Suppressor macrophage treated with lipopolysaccharide for 1 hour (primary cell): ENCODE measurements at places on chromosomes 3 and 15.

- DNase-seq: no peak
These were observed 827 bp downstream of the PLCB2 start for GRCh38 chr15:40306908-40307307.

DNA sequence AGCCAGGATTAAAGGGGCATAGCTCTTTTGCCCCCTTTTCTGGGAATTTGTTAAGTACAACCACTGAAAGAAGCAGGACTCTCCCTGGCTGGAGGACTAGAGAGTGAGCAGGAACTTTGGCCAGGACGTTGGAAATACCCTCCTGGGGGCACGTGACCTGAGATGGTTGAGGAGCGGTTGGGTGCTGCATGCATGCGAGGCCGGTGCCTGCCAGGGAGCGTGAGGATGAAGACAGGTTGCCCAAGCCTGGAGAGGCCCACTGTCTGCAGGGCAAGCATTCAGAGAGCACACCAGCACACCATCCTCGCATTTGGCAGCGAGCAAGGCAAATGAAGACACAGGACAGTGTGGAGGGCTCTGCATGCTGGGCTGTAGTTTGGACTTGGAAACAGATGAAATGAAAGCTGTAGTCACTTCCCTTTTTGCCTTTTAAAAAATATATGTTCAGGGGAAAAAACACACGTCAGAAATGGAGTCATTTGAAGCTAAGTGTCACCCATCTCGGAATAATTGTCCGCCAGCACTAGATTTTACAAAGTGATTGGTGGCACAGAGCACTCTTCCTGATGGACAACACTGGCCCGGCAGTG, 217.6 kb downstream of the SLCO3A1 start:
- DNase-seq: peak; percentile 87

DNA sequence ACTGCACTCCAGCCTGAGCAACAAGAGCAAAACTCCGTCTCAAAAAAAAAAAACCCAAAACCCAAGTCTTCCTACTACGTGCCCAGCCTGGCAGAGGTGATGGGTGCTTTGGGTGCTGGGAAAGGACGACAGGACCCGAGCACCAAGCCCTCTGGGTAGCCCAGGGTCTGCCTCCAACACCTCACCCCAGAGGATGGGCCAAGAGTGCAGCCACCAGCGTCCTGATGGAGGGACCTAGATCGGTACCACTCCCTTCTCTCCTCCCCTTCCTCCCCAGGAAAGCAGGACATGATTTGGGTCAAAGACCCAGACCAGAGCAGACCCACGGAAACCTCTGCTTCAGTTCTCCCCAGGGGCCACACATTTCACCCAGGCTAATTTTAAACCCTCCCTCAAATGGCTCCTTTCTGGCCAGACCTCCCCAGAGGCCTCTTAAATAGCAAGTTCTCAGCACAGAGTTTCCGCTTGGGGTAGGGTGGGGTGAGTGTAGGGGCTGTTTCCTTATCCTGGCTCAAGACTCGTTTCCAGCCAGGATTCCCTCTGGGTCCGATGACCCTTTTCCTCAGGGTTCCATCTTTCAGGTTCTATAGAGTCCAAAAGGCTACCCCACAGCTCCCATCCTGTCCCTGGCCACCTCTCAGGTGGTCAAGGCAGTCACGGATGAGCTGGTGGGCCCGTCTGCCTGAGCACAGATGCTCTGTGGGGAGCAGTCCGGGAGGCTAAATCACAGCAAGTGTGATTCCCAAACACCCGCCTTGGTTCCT, 20.5 kb downstream of the RBPMS2 start:
- no peak for DNase-seq

DNA sequence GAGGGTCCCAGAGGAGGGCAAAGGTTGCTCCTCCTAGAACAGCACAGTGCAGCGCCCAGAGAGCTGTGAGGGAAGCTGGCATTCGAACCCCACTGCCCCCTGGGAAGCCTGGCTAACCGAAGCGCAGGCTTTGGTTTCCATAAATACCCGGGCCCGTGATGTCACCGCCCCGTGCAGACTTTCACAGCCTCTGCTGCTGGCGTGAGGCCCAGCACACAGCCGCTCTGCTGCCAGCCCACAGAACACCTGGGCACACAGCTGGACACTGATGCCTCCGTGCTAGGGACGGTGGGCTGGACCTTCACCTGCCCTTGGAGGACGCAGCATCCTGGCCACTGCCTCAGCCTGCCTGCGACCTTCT, 1.0 kb downstream of the IQSEC1 start:
- no peak for DNase-seq

DNA sequence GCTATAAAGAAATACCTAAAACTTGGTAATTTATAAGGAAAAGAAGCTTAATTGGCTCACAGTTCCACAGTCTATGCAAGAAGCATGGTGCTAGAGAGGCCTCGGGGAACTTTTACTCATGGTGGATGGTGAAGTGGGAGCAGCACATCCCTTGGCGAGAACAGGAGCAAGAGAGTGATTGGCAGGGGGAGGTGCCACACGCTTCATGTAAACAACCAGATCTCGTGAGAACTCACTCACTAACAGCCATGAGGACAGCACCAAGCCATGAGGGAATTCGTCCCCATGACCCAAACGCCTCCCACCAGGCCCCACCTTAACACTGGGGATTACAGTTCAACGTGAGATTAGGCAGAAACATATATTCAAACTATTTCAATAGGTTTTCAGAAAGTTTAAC, 28.0 kb downstream of the GABRB3 start:
- DNase-seq: no peak

- DNase-seq: no peak
These were observed 64.5 kb upstream of the KLF13 start for GRCh38 chr15:31262143-31262530.

- DNase-seq: no peak
These were observed 20.4 kb downstream of the PTH1R start for GRCh38 chr3:46897829-46898320.

GRCh38 chr3:127986803-127987202, 65.4 kb upstream of the SEC61A1 start:
- no peak for DNase-seq

DNA sequence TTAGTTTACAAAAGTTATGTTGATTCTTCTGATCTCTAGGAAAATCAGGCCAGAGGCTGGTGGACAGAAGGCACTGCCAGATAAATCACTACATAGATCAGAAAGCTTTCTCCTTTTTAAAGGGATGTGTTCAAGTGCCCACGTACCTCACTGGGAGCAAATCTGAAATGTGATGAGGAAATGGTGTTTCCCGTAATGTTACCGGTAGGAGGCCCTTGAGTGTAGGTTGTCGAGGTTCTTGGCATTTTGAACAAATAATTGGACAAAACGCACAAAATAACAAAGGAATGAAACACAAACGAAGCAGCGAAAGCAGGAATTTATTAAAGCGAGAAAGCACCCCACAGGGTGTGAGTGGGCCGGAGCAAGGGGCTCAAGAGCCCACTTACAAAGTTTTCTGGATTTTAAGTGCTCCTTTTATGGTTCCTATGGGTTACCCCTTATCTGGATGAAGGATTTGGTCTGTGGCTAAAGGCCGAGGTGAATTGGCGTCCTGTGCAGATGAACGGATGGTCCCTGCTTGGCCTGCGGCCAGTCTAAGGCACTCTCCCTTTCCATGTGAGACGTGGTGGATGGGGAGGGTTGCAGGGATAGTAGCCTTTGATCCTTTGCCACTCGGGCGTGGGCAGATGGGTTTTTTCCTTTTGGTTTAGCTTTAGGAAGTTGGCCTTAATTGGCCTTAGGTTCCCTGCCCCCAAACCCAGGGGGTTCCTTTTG, 1.0 kb downstream of the SNX1 start:
- DNase-seq: peak; percentile 66

GRCh38 chr15:70505411-70505919, 257.9 kb downstream of the UACA start:
- DNase-seq: peak; percentile 85

DNA sequence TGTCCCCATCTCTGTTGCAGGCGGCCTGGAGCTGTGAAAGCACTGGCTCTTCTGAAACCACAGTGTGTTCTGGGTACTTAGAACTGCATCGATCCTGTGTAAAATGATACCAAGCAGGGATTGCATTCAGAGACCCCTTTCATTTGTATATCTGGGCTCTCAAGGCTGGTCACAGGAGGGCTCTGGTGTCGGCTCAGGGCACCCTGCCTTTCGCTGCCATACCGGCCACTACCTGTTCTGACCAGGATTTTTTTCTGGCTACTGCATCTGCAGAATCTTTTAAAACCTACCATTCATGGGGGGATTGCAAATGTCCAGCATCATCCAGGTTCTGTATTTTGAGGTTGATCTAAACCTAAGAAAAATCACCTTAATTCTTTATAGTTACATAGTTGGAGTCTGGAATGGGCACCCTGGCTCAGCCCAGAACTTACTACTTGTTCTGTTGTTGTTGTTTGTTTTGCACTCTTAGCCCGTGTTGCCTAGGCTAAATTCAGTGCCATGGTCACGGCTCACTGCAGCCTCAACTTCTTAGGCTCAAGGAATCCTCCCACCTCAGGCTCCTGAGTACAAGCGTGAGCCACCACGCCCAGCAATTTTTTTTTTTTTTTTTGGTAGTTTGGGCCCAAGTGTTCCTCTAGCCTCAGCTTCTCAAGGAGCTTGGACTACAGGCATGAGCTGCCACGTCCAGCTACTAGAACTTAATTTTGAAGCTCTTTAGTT, 52.7 kb downstream of the TRIM71 start:
- no peak for DNase-seq

DNA sequence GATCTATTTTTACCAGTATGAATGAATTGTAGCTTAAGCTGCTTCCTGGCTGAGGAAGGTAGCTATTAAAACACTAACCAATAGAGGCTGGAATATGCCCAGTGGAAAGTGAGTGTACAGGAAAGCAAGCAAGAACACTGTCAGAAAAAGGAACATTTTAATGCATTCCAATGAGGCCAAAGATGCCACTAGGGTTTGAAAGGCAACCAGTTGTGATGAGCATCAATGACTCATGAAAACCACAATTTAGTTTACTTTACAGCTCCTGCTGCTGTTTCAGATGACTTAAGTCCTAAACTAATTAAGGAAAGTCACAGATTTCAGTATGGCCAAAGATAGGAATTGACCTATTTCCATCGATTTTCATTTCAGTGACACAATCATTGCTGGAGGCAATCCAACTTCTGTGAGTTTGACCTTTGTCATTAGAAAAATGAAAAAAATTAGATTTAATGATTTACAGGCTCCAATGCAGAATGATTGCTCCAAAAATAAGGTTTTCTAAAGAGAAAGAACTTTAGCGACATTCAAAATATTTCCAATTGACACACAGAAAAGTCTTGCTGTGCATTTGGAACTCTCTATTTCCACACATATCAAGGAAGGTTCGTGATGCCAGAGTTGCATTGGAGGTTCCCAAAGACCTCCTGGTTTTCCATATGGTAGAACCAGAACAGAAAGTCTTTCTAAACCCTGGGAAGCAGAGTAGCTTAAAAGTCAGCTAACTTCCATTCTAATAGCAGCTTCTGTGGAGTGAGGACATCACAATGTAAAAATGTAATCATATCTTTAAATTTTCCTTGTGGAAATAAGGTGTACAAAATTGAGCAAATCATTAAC, 103.0 kb downstream of the SUCNR1 start:
- DNase-seq: peak; percentile 12

GRCh38 chr3:136835813-136836510, 17.0 kb downstream of the SLC35G2 start:
- no peak for DNase-seq

DNA sequence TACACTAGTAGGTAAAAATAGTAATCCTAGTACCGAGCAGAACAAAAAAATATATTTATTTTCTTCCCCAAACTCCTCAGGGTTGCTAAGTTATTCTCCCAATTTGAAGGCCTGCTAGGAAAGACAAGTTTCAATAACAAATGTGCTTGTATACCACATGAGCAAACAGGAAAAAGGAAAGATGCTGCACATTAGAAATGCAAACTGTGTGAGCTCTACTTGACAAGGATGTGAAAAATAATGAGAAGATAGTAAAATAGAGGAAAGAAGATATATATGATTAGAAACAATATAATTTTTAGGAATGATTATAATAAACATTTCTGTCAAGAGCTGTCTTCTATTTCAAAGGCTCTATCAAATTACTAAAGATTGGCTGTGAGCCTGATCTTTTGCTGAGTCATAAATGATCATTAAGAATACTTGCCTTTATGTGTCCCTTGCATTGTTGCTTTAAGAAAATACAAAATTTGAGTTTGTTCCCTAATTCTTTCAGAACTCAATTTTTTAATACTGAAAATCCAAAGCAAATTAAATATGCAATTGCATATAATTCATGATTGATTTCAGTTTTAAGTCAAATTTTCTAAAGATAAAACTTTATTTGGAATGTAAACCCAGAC, 174.2 kb downstream of the NEK10 start:
- no peak for DNase-seq
